Activated CD4-positive, alpha-beta T cell treated with anti-CD3 and anti-CD28 coated beads for 4 hours (primary cell): ENCODE measurements at places on chromosomes 6 and 20.

- DNase-seq, result no peak
Observed at GRCh38 chr20:57810511-57811373, 100.9 kb upstream of the PMEPA1 start.

GRCh38 chr6:87738000-87738399, 36.0 kb upstream of the AKIRIN2 start:
- no peak for DNase-seq

GRCh38 chr6:95804847-95805541, 210.8 kb upstream of the FUT9 start:
- no peak for DNase-seq

- DNase-seq, result no peak
Observed at GRCh38 chr20:54115172-54115854, 44.9 kb upstream of the BCAS1 start.

DNA sequence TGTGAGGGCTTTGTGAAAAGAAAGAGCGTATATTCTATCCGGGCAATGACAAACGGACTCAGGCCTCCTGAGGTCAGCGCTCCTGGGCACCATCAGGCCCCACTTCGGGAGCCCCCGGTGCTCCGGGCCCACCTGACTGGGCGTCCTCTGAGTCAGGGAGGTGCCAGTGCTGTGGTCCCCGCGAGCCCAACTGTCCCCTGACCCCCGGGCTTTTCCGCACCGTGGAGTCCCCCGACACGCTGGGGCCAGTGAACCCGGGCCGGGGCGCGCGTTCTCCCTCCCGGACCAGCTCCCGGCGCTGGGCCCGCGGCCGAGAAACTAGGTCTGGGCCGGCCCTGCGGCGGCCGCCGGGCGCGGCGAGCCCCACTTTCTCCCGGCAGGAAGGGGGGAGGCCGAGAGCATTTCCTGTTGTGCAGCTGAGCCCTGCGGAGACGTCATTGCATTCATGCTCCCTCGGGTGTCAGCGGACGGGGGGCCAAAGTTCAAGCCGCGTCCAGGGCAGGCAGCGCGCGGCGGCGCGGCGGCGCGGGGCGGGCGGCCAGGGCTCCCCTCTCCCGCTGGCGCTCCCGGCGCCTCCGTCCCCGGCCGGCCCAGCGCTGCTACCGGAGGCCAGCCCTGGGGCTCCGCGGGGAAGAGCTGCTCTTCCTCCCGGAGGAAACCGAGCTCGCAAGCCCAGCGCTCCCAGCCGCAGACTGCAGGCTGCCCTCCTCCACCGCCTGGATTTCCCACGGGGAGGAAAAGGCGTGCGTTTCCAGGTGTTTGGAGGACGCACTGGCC, 18.3 kb downstream of the HIVEP2 start:
- DNase-seq, result peak; percentile 42
